RPMI8226 (cell line): ENCODE measurements at places on chromosomes 7 and 10.

DNA sequence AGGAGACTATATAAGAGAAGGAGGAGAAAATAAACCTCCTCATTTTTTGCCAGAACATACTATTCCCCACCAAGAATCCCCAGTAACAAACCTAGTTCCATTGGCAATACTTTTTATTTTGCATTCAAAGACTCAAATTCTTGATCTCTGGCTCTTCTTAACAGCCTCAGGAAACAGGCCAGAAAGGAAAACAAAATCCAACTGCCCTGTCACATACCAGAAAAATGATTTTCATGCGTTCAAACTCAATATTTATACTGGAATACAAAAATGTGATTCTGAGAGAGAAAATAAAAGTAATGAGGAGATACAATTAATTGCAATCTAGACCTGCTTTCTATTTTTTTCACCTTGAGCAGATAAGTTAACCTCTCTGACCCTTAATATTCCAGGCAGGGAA is 435.9 kb upstream of the AUTS2 start:
- DNase-seq = no peak

DNA sequence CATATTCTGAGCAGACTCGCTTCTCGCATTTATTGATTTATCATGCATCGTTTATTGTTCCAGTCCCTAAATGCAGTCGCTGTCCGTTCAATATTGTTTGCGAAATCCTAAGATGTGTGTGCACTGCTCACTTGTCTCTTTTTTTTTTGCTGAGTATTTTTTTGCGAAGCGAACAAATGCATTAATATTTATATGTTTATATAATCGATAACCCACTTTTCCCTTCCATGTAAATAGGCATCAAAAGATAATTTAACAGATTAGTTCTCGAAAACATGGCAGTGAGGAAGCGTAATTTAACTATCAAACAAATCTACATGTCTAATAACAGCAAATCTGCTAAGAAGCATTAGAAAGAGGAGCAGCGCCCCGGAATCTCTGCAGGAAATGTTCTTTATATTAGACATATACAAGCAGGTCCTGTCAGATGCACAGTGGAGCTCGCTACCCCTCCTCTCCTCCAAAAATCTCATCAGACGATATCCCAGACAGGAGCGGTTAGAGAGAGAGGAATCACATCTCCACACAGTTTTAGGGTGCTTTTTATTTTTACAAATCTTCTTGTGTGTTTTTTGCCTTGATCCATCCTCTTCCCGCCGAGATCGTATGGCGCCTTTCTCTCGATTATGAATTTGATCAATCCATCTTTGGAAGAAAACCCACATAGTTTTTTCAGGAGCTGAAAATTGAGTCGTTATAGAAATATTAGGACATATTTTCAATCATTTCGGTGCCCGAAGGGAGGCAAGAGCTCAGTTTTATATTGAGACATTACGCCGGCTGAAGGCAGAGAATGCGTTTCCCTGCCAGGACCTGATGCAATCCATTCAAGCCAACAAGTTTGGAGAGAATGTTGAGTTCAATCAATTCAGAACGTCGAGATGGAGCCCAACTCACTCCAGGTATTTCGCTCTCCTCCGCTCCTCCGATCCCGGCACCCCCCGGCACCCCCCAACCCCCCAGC is at the start of gene ARID5B:
ARID5B (plus strand) TSS at position 871 of the 964 bp plus-strand sequence; CDS start at position 882, 11 bp downstream.
- DNase-seq = peak; percentile 58

DNA sequence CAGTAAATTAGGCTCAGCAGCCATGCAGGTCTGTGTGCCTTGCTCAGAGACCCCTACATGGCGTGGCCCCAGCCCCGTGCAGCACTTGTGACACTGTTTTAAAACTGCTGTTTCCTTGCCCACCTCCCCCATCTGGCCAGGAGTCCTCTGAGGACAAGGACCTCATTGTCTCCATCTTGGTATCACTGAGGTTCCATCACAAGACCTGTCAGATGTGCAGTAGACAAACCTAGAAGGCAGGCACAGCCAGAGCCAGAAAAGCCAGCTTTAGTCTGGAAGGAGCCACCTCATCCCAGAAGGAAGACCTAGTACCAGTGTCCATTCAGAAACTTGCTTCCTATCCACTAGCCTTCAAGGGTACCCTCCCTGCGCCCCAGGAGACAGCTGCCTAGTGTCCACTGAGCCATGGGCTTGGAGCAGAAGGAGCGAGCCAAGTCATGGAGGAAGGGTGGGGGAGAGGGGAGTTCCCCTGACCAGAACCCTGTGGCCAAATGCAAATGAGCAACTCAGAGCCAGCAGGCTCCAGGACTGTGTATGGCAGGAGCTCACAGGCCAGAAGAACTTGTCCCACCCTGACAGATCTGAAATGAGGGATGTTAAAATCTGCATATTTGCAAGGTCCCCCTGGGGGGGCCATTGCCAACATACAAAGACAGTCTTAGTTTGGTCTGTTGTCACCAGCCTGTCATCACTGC is 176.1 kb downstream of the SH3PXD2A start:
- no peak for DNase-seq

- DNase-seq = no peak
These were observed 319.0 kb downstream of the GRID1 start for GRCh38 chr10:86047588-86047987.

GRCh38 chr10:129771024-129771423 is 193.1 kb downstream of the EBF3 start:
- no peak for DNase-seq

DNA sequence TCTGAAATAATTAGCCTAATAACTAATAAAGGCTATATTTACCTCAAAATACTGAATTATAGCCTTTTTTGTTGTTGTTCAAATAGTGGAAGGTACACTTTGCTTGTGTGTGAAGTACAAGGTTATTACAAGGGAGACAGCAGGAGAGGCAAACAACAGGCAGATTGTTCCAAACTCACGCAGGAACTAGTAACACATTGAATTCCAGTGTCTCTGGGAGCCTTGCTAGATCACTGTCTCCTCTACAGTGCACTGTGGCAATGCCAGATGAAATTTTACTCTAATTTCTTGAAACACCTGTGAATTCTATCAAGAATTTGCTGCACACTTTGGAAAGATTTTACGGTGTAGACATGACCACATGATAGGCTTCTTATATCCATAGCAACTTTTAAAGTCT is 112.6 kb downstream of the MDFIC start:
- DNase-seq = no peak

DNA sequence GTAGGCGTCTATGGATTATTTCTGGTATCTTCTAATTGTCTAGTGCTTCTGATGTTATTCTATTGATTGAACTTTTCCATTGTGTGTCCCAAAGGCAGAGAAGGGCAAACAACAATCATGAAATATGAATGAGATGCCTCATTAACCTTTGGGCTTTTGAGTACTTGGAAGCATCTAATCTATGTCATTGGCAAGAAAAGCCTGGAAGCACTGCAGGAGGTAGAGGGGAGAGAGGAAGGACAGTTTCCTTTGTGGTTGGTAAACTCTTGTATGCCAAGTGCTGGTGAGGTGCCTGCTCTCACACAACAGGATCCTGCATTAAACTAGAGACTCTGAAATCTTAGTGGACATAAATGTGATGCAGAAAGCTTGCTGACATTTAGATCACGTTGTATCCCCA is 155.2 kb upstream of the TPK1 start:
- no peak for DNase-seq

GRCh38 chr10:30591249-30591670 is 38.3 kb downstream of the LYZL2 start:
- DNase-seq = peak; percentile 58

DNA sequence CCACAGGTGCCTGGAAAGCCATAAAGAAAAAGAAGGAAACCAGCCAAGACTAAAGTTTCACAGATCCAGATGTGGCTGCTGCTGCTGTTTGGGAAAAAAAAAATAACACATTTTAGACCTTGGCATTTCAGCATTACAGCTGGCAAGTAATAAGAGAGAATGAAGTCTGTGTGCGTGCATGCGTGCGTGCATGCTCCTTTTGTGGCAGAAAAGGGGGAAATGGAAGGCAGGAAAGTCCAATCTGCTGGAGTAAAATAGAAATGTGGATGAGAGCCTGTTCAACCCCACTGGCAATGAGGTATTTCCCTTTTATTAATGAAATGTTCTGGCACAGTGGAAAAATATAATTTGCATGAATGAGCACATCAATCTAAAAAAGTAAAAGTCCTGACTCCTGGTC is 137.0 kb upstream of the SEMA3A start:
- no peak for DNase-seq

DNA sequence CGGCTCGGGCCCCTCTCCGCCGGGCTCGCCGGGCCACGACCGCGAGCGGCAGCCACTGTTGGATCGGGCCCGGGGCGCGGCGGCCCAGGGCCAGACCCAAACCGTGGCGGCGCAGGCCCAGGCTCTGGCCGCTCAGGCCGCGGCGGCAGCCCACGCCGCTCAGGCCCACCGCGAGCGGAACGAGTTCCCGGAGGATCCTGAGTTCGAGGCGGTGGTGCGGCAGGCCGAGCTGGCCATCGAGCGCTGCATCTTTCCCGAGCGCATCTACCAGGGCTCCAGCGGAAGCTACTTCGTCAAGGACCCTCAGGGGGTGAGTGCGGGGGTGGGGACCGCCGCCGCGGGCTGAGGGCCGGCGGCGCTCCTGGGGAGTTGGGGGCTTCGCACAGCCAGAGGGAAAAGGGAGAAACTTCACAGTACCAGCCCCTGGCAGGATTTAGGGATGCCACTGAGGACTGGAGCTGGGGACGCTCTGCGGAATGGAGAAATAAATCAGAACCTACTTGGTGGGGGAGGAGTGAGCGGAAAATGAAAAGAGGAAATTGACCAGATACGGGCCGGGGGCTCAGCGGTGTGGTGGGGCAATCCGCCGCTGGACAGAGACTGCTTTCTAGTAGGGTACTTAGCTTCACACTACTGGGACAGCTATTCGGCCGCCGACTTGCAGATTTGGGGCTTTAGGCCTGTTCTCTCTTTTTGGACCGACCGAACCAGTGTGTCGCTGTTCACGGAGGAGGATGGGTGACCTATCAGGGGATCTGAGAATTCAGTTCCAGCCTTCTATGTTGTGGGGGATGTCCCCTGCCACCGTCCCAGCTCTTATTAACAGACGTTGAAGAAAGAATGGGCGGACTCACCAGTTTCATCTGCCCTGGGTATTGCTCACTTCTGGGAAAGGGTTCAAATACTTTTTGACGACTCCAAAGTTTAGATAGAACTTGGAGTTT is 669 bp downstream of the PI4K2A start:
- DNase-seq = peak; percentile 11

DNA sequence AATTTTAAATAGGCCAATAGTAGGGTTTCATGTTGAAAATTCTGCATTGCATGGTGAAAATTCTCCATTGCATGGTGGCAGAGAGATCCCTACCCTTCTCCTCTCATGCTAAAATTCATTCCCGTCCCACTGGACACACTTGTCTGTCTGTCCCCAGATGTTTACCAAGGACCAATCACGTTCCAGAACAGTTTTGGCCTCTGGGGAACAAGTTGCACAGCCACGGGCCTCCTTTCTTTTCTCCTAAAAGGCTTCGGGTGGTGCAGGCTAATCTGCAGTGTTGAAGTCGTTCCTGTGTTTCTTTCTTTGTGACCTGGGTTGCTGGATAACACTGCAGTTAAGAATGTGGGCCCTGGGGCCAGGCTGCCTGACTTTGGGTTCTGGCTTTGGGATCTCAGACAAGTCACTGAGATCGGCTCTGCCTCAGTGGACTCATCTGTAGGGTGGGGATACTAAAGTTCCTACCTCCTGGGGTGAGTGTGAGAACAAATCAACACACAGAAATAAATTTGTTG is 113.1 kb upstream of the FAM204A start:
- DNase-seq = no peak

DNA sequence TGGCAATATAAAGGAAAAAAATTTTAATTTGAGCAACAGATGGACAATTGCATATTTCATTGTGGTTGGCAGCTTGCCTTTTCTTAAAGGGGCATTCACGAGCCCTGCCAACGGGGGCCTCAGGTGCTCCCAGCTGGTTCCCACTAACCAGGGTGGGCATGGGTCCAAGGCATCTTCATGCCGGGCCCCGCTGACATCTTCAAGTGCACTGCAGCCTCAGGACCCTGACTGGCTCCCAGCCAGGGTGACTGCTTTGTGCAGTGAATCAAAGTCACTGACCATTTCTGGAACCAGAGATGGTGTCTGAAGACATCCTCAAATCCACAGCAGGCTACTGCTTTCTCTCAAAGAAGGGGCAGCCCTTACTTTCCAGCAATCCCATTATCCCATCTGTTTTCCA is 275.2 kb upstream of the MGMT start:
- no peak for DNase-seq
